ENCODE measurements at places on chromosomes 3 and 15. TPM values are rescaled to one million over a fixed set of nuclear protein-coding genes. Genes with fewer than 3 reads are reported as not detected.

DNA sequence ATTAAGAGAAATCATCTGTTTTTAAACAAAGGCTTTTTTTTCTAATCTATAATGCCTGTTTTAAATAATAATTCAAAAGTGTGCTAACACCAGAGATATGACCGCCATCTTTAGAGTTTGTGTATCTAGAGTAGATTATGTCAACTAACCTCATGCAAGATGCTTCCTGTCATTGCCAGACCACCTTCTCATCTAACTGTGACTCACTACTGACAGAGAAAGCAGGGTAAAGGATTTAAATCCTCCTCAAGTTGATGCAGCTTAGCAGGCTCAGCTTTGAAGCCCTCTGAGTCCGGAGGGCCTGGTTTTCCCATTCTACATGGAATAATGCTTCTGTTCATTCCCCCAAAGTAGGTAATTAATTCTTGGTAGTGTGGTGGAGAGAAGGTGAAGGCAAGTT is 108.5 kb downstream of the ECT2 start:
- no peak for DNase-seq

GRCh38 chr3:113266738-113267137 is 55.4 kb downstream of the BOC start:
- no peak for DNase-seq

GRCh38 chr15:57537488-57538264 is 54.0 kb upstream of the MYZAP start:
- DNase-seq = no peak

DNA sequence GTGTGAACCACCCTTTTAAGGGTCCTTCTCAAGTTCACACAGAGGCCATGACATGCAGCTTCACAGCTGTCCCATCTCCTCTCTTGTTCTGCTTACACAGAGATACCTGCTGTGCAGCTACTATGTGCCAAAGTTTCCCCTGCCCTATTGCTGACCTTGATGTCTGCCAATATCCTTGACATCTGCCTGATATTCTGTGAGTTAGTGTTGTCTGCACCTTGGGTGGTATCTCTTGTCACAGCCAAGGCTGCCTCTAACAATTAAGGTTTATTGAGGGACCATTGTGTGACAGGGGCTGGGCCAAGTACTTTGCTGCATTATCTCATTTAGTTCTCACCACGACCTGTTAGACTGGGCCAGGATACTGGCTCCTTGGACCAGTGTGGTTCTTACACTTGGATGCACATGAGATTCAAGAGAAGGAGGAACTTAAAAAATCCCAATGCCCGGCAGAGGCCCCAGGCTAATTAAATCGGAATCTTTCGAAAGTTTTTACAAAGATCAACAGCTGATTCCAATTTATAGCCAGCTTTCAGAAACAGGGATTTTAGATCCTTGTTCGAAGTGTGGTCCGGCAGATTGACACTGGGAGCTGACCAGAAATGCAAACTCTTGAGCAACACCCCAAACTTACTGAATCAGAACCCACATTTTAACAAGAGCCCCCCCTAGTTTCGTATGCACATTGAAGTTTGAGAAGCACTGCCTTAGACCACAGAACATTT is 178.6 kb downstream of the SATB1 start:
- no peak for DNase-seq

GRCh38 chr3:16482194-16482769 is 31.2 kb downstream of the RFTN1 start:
- no peak for DNase-seq

GRCh38 chr3:188537606-188538005 is 383.6 kb downstream of the LPP start:
- no peak for DNase-seq

- no peak for DNase-seq
These were observed 17.3 kb upstream of the ATP13A3 start for GRCh38 chr3:194504146-194504545.

GRCh38 chr15:66957431-66957720 is 108.0 kb upstream of the SMAD3 start:
- no peak for DNase-seq

Gene MAP6D1
- 3.9 TPM for total RNA-seq

Gene GP5
- total RNA-seq = 0.18 TPM

Gene GPR171
- 75.3 TPM for total RNA-seq

Gene ALPK3
- total RNA-seq = 0.13 TPM

Gene TIMP4
- total RNA-seq = 0.18 TPM

Gene TEX55
- not detected for total RNA-seq
